Kidney (tissue), 22 donors: ENCODE measurements at places on chromosomes 12 and 14. TPM values are rescaled to one million over a fixed set of nuclear protein-coding genes. Genes with fewer than 3 reads are reported as not detected.

AKAP3 gene
- 2.7 TPM for total RNA-seq

DNA sequence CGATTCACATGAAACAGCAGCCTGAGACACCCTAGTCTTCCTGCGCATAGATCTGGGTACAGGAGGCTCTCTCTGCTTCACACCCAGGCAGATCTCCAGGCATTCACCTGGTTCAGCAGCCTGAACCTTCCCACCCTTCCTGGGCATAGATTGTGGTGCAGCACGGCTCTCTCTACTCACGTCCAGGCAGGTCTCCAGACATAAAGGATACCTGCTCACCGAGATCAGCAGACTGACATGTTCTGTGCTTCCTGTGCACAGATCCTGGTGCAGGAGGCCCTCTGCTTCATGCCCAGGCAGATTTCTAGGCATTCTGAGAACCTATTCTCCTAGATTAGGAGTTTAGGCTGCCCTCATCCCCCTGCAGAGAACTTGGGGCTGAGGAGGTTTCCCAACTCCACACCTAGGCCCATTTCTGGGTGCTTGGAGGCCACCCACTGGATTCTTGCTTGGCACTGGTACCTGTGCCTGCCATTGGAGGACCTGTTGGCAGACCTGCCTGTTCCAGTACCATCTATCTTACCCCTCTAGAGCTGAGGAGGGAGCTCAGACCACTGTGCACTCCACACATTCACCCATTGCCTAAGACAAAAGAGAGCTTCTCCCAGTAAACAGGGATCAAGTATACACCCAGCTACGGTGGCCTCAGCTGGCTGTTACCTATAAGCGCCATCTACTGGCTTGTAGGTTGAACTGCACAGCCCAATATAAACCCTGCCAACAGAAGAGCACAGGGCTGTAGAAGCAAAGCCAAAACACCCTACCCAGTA, 28.0 kb upstream of the GARIN6 start:
- no peaks in the 10 kb centered on the region for H3K36me3 ChIP-seq
- peak; percentile 1 for DNase-seq
- no peaks in the 10 kb centered on the region for H3K4me1 ChIP-seq
- no peaks in the 10 kb centered on the region for H3K27me3 ChIP-seq
- H3K27ac ChIP-seq = no peak overlapping the region

DNA sequence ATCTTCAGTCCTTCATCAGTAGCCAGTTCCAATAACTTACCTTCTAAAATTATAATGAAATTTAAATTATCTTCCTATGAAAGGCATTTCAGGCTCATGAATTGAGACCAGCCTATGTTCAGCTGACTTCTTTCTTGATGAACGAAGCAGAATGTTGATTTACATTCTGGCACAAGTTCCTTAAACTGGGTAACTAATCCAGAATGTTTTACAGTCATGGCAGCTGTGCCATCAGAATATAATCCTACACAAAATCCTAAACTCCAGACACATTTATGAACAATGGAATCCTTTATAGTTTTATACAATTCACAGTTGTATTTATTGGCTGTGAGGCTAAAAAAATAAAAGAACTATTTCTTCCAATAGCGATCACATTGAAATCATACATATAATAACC, 97.3 kb upstream of the CPM start:
- no peaks in the 10 kb centered on the region for H3K36me3 ChIP-seq
- DNase-seq = no peak
- no peak overlapping the region for H3K4me3 ChIP-seq
- no peaks in the 10 kb centered on the region for H3K4me1 ChIP-seq
- H3K27me3 ChIP-seq = no peaks in the 10 kb centered on the region

DNA sequence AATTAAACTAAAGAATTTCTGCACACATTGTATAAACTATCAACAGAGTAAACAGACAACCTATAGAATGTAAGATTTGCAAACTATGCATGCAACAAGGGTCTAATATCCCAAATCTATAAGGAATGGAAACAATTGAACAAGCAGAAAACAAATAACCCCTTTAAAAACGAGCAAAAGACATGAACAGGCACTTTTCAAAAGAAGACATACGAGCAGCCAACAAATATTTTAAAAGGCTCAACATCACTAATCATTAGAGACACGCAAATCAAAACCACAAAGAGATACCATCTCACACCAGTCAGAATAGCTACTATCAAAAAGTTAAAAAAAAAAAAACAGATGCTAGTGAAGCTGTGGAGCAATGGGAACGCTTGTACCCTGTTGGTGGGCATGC, 4.7 kb downstream of the TAS2R13 start:
- DNase-seq = no peak
- H3K4me3 ChIP-seq = no peak overlapping the region
- no peaks in the 10 kb centered on the region for H3K36me3 ChIP-seq
- H3K4me1 ChIP-seq = no peaks in the 10 kb centered on the region

- H3K27me3 ChIP-seq = no peaks in the 10 kb centered on the region
- DNase-seq = no peak
- H3K4me1 ChIP-seq = no peaks in the 10 kb centered on the region
- no peak overlapping the region for H3K4me3 ChIP-seq
These were observed 36.3 kb upstream of the PDZRN4 start for GRCh38 chr12:41151793-41152192.

DNA sequence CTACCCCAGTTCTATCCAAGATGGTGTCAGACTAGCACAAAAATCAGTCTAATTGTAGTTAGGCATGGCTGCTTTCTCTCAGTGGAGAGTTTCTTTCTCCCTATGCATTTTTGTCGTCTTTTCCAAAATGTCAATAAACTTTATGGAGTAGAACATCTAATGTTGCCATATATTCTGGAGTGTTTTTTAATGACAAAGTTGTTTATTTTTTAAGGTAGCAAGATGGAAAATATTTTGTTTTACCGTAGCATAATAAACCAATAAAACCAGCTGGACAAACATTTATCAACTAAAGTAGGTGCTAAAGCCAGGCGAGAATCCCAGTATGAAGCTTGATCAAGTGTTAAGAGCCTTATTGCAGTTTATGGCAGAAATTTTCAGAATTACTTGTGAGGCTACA, 146.3 kb downstream of the TMTC2 start:
- no peaks in the 10 kb centered on the region for H3K36me3 ChIP-seq
- H3K27ac ChIP-seq = no peak overlapping the region
- DNase-seq = no peak
- H3K27me3 ChIP-seq = no peaks in the 10 kb centered on the region
- no peak overlapping the region for H3K4me3 ChIP-seq
- H3K4me1 ChIP-seq = no peaks in the 10 kb centered on the region
